ENCODE measurements at places on chromosomes 13 and 19.

GRCh38 chr19:17243830-17244617, 1.7 kb downstream of the NR2F6 start:
- DNase-seq = no peak

GRCh38 chr13:94204946-94205345, 274.5 kb downstream of the DCT start:
- no peak for DNase-seq

DNA sequence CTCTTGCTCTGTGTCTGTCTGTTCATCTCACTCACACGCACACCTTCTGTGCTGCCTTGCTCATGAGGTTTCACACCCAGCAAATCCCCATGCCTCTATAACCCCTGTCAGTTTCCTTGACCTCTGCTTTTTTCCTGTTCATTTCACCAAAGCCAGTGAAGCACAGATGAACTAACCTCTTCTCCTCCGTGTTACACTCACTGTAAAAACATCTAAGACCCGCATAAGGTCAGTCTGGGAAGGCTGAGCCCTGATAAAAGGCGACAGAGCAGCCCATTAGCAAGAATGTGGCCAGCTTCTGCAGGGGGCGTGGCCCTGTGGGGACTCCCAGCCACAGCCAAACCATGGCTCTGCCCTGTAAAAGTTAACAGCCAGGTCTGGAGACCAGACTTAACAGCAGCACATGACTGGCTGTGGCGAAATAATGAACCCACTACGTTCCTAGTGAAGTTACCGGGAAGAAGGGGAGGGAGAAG, 42.8 kb upstream of the NPAS1 start:
- DNase-seq = peak; percentile 81

DNA sequence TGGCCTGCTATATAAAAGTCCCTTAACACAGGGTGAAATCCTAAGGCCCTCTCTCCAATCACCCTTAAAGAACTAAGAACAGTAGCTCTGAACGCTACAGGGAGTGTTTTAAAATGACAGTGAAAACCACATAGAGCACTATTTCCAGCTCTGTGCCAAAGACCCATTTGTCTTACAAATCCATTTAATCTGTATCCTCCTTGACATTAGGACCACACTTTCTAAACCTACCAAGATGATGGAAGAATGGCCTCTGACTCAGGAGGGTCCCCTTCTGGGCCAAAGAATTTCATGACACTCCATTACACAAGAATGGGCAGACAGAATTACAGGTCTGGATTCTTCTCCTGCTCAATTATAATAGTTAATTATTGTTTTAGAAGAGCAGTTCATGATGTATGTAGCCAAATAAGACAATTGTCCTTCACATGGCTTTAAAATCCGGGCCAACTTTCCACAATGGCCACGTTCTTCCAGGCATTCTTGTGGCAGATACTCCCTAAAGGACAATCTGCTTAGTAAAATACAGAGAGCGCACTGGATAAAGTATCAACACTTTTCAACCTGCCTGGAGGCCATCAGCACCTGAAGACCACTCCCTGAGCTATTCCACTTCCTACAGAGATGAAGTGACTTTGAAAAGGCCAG, 61.0 kb downstream of the STK24 start:
- no peak for DNase-seq

- DNase-seq = no peak
Observed at GRCh38 chr19:1577090-1577928, 9.2 kb upstream of the MEX3D start.

DNA sequence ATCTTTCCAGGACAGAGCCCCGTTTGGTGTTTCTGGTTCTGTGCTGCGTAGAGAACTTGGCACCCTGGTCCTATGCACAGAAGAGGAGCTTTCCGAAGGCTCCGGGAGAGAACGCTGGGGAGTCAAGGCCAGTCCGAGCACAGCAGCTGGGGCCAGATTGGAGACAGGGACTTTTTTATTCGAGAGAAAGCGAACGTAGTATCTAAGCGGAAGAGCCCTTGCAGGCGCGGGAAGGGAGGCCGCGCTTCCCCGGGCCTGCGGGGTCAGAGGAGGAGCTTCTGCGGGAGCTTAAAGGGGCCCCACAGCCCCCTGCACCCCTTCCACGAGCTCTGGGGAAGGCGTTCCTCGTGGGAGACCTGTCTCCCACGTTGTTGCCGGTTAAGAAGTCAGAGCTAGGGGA, 48.6 kb upstream of the ARHGEF7 start:
- no peak for DNase-seq

GRCh38 chr13:109862627-109863026, 76.2 kb upstream of the IRS2 start:
- DNase-seq = no peak

DNA sequence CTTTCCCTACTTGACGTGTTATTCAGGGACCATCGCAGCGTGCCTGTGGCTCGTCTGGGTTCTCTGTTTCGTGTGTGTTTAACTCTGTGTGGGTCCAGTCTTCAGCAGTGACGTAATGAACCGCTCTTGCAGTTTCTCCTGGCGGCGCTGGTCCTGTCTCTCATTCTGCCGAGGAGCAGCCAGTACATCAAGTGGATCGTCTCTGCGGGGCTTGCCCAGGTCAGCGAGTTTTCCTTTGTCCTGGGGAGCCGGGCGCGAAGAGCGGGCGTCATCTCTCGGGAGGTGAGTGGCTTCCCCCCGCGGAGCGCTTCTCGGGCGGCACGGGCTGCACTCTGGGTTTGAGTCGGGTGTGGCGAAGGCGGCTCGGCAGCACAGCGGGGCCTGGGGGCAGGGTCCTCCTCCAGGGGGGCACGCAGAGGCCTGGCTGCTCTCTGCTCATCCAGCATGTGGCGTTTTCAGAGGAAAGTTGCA, 36.3 kb upstream of the TFDP1 start:
- DNase-seq = no peak

- no peak for DNase-seq
Observed at GRCh38 chr13:100314132-100314910, 225.4 kb downstream of the PCCA start.

GRCh38 chr19:1102407-1103131, 1.2 kb upstream of the GPX4 start:
- DNase-seq = peak; percentile 96

DNA sequence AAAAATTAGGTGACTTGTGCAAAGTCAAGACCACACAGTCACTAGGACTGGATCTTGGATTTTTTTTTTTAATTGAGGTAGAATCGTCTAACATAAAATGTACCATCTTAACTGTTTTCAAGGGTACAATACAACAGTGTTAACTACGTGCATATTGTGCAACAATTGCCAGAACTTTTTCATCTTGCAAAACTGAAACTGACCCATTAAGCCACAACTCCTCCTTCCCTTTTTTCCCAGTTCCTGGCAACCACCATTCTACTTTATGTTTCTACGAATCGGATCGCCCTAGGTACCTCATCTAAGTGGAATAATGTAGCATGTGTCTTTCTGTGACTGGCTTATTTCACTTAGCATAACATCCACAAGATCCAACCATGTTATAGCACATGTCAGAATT, 37.5 kb upstream of the POMP start:
- DNase-seq = no peak

GRCh38 chr13:97023117-97023516, 28.8 kb upstream of the OXGR1 start:
- DNase-seq = no peak

DNA sequence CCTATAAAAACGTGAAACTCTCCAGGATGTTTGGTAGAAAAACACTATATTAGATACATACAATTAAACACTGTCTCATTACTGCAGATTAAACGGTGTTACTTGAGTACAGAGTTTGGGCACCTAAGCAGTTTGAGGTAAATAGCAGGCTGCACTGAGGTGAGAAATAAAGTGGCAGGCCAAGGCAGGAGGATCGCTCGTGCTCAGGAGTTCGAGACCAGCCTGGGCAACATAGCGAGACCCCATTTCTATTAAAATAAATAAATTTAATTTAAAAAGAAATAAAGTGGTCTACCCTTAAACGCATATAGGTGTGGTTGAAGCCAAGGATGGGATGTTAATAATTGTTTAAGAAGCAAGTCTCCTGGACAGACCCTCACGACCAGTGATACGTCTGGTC, 1.2 kb downstream of the PSPC1 start:
- no peak for DNase-seq

GRCh38 chr13:33846303-33847062, 28.5 kb downstream of the RFC3 start:
- DNase-seq = no peak

DNA sequence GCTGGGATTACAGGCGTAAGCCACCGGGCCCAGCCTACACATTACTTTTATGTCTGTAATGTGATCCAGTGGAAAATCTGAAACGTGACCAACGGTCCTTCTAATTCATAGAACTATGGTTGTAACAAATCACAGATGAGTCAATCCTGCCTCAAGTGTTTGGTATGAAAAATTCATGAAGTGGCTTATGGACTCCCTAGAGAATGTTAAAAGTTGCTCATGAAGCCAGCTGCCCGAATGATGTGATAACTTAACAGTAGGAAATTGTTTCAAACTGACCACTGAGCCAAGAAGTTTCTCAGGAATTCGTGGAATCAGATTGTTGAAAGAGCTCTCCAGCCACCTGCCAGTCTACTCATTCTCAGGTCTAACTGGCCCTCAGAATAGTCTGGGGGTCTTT, 59.4 kb upstream of the FARP1 start:
- peak; percentile 90 for DNase-seq

GRCh38 chr19:34976611-34977010, 12.6 kb upstream of the ZNF792 start:
- no peak for DNase-seq

DNA sequence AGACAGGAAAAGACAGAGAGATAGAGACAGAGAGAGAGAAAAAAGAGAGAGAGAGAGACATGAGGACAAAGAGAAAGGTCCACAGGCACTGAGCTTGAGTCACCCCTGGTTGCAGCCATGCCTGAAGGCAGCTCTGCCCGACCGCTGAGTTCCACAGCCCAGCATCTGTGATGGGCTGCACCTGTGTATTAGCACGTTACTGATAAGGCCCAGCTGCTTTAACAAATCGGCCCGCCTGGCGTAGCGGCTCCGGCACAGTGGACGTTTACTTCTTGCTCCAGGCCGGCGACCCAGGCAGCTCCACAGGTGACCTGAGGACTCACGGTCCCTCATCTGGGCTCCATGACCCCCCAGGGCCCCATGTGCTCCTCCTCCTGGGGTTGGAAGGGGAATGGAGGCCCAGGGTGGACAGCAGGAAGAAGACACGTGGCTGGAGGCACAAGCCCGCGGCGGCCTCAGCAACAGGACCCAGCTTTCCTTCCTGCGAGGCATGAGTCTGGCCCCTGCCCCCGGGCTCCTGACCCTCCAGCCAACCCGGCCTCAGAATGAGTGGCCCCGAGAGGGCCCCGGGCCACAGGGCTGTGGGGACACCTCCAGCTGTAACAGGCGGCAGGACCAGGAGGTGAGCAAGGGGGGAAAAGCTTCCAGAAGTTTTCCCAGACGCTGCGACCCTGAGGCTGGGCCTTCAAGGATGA, 3.9 kb upstream of the CSNK1G2 start:
- DNase-seq = no peak

GRCh38 chr19:45071969-45072790, 4.1 kb downstream of the ZNF296 start:
- no peak for DNase-seq

DNA sequence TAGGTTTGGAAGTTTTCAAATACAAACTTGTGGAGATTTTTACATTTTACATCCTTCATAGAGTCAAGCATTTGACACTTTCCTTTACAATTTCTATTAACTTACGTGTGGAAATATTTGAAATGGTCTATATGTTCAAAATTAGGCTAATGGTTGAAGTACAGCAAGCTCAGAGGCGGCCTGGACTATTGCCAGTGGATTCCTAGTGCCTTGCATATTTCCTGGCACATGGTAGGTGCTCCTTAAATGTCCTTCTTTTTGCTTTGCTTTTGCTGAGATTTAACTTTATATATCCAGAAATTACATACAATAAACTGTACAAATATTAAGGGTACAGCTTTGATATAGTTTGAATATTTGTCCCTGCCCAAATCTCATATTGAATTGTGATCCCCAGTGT, 93.9 kb downstream of the UBL3 start:
- DNase-seq = peak; percentile 18

GRCh38 chr19:35436477-35437405, 11.3 kb upstream of the FFAR2 start:
- no peak for DNase-seq

DNA sequence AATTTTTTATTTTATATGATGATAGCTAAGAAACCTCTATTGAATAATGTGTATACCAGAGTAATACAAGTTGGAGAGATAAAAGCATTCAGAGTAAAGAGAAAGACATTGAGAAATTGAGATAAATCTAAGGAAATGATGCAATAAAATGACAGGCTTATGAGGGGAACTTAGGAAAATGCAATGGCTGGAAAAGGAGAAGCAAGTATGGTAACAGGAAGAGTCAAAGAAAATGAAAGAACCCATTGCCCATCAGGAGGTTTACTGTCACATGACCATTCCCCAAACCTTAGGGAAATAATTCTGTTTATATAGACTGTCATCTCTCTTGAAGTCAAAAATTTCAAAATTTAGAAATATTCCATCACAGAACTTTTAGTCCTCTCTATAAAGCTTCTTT, 808.0 kb upstream of the PRR20A start:
- DNase-seq = no peak

DNA sequence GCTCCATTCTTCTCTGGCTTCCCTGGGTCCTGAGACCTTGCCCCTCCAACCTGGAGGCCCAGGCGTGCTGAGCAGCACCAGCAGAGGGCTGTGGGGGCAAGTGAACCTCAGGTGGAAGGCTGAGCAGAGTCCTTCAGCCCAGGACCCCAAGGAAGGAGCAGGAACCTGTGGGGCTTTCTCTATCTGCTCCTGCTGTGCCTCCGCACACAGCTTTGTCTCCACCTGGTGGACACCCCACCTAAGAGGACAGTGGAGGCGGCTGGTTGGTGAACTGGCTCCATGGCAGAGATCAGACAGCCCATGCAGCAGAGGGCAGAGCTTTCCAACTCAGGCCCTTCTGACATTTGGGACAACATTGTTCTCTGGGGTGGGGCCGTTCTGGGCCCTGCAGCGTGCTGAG, 19.7 kb downstream of the ZFR2 start:
- DNase-seq = no peak

- no peak for DNase-seq
Observed at GRCh38 chr13:62997038-62997599, 1581.5 kb upstream of the PCDH20 start.
